SW 1271 (cell line): ENCODE measurements at places on chromosomes 5 and 9.

- no peak for DNase-seq
Measured at GRCh38 chr5:72860499-72860898, 44.0 kb downstream of the TNPO1 start.

GRCh38 chr5:28014779-28015178 lies 976.4 kb upstream of the CDH9 start:
- no peak for DNase-seq

GRCh38 chr9:124766815-124767554 lies 4.1 kb downstream of the NR6A1 start:
- no peak for DNase-seq

DNA sequence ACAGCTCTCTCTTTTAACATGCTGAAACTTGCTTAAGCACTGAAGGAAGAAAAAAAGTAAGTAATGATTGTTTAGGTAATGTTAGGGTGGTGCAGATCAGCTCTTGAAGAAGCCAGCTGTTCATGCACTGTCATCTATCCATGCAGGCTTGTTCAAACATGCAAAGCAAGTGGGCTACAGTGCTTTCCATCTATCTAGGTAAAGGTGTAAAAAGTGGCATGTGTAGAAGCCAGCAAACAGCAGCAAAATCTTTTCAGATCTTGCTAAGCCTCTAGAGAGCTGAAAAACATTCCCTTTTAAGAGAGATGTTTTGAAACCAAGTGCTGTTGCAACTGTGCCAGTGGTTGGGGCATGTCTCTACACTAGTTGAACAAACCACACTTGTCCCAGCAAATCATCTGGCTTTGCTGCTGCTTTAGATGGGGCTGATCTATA lies 214.4 kb downstream of the EFNA5 start:
- DNase-seq: no peak

DNA sequence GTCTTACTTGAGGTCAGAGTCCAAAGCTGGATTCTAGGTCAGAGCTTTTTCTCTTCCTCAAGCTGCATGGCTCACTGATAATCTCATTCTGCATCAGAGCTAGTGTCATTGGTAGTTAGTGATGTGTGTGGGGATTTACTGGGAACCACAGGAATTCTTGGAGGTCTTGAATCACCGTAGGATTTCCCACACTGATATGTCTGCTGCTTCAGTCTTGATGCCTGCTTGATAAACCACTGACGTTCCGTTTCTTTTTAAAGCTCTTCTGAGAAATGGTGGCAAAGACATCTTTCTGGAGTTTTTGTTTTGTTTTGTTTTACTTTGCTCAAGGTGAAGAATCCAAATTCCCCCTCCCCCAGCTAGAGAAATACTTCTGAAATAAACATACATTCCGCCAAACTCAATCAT lies 1.2 kb upstream of the GARIN3 start:
- no peak for DNase-seq

DNA sequence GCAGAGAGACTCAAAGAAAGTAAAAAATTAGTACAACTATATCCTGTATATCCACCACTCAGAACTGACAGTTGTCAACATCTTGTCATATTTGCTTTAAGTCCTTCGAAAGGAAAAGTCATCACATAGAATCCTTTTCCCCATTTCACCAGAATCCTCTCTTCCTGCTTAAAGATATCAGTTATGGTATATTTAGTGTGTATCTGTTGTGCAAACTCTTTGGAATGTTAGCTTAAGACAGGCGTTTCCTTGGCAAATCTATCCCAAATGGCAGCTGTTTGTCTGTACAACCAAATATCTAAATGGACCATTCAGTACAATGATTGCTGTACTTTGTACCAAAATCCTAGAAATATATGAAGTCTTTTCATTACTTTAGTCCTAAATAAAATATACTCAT lies 98.5 kb downstream of the ITGA1 start:
- no peak for DNase-seq
